ENCODE measurements at places on chromosomes 16 and 17.

GRCh38 chr16:89923640-89924296 lies 626 bp downstream of the TUBB3 start:
- DNase-seq, result no peak

- DNase-seq, result no peak
Observed at GRCh38 chr17:39568702-39569101, 39.0 kb downstream of the NEUROD2 start.

DNA sequence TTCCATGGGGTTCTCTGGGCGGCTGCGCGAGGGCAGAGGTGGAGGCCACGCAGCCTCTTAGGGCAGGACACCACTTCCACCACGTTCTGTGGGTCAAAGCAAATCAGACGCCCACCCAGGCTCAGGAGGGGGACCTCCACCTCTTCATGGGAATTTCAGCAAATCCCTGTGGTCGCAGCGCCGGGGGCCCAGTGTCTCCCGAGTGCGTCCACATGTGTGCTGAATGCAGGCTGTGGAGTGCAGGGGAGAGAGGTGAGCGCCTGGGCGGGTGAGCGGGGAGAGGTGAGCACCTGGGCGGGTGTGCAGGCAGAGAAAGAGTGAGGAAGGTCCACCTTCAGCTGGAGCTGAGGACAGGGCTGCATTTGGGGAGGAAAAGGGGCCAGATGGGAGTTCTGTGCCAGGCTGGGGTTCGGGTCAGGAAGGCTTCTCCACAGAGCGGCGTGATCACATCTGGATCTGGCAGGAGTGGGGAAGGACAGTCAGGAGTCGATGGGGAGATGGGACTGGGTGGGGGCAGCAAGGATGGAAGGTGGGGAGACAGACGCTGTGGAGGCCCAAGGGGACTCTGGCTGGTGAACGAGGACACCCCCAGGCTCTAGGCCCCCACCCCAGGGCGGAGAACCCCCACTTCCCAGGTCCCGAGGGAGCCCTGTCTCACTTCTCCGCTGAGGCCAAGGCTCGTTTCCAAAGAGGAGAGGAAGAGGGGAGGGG lies 36.8 kb upstream of the CBFA2T3 start:
- DNase-seq, result no peak

DNA sequence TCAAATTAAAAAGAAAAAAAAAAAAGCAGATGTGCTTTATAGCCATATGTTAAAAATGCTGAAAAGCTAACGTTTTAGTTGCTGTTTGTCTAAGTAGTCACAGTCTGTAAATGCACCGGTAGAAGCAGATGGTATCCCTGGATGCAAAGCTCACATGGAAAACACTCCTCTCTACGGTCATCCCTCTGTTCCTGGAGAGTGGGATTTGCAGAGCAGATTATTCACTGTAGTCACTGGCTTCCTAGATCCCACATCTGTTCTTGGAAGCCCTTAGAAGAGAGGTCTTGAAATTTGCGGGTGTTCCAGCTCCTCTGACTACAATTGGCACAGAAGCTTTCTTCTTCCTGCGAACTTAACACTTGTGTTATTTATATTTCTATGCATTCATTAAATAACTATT lies 186.6 kb downstream of the PMP22 start:
- DNase-seq, result no peak

- no peak for DNase-seq
Observed at GRCh38 chr16:68732042-68732680, 4.9 kb upstream of the CDH1 start.

DNA sequence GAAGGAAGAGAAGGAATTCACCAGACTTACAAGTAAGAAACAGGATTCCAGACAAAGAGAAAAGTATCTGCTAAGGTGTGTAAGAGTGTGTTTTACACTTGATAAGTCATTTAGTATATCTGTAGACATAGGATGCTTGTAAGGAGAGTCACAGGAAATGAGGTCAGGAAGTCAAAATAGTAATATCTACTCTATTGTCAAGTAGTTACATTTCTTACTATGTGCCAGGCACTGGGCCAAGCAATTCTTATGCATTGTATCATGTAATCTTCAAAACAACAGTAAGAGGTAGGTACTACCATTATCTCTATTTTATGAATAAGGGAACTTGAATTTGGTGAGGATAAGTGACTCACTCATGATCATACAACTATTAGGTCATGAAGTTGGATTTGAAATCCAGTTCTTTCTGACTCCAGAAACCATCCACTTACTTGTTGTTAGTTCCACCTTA lies 129.1 kb downstream of the SNX11 start:
- DNase-seq, result no peak

GRCh38 chr17:78375401-78376151 lies 2.9 kb upstream of the PGS1 start:
- peak; percentile 86 for DNase-seq

All from fibroblast of the conjunctiva (primary cell).